ENCODE measurements at places on chromosomes 16 and 17.

DNA sequence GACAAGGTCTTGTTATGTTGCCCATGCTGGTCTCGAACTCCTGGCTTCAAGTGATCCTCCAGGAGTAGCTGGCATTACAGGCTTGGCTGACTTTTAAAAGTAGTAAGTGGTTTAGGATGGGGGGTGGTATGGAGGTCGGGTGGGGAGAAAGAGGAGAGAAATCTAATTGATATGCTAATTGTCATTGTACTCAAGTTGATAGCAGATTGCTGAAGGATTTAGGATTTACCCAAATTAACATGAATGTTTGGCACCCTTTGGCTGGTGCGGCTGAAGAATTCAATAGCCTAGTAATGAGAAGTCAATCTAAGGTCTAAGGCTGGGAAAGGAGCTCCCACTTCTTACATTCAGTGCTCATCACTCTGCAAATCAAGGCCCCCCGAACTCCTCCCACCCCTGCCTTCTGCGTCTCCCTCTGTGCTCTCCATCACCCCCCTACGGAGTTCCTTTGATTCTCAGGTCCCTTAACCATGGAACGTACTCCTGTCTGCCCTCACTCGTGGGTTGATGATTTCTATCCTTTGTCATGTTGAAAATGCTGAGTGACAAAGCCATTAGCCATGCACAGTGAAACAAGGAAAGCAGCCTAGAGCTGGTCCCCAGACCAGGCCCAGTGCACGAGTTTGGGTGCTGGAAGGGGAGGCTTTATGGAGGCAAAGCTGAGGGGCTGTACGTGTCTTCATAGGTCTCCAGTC lies 17.3 kb downstream of the CDH13 start:
- DNase-seq = no peak

DNA sequence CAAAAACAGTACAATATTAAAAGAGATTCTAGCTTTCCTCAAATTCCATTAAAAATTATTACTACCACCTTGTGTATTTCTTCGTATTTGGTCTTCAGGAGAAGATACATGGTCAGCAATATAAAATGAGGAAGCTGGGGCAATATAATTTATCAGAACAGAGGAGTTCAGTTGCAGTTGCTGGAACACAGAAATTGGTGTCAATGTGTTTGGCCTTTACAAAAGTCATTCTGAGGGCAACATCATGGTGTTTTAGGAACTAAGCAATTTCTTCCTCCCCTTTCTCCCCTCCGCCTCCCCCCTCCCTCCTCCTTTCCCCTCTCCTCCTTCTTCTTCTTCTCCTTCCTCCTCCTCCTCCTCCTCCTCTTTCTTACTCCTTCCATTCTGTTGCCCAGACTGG lies 102.1 kb downstream of the YPEL2 start:
- DNase-seq = no peak

DNA sequence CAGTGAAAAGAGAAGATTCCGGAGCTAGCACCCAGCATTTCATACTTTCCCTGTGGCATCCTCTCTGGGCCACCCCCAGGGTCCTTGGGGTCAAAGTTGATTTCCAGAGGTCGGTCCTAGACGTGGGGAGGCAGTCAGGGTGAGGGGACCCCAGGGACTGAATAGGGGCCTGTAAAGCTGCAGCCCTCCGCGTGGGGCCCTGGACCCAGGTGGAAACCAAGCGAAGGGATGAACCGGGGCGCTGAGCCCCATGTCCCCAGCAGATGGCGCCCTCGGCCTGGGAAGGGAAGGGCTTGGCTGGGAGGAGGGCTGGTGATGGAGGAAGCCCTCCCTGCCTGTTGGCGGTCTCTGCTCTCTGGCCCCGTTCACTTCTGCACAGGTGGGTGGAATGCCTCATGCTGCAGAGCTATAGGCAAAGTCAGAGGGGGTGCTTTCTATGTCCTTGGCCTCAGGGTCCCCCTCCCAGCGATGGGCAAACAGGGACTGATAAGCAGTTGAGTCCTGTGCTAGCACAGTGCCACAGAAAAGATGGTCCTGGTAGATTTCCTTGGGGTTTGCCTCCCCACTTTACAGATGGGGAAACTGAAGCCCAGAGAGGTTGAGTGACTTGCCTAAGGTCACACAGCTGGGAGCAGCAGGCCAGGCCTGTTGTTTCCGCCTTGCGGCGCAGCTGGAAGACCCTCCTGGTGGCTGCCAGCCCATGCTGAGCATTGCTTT lies 163.4 kb upstream of the CIBAR2 start:
- peak; percentile 84 for DNase-seq

GRCh38 chr17:41067281-41067680 lies 1.6 kb upstream of the KRTAP2-4 start:
- no peak for DNase-seq

GRCh38 chr17:41784207-41784744 lies 2.2 kb downstream of the JUP start:
- DNase-seq = no peak

GRCh38 chr16:89741342-89742014 lies 20.1 kb downstream of the ZNF276 start:
- DNase-seq = no peak

- DNase-seq = no peak
Observed at GRCh38 chr16:85370881-85371651, 242.1 kb upstream of the GSE1 start.

GRCh38 chr16:23160574-23160973 lies 11.3 kb upstream of the USP31 start:
- no peak for DNase-seq

Data from activated effector memory CD4-positive, alpha-beta T cell treated with anti-CD3 and anti-CD28 coated beads, Interleukin-2, amount 50 U/mL, for 16 hours (primary cell).